ENCODE measurements at places on chromosomes 2 and 18.

GRCh38 chr2:36379710-36380448 is 24.3 kb downstream of the CRIM1 start:
- DNase-seq, result no peak

DNA sequence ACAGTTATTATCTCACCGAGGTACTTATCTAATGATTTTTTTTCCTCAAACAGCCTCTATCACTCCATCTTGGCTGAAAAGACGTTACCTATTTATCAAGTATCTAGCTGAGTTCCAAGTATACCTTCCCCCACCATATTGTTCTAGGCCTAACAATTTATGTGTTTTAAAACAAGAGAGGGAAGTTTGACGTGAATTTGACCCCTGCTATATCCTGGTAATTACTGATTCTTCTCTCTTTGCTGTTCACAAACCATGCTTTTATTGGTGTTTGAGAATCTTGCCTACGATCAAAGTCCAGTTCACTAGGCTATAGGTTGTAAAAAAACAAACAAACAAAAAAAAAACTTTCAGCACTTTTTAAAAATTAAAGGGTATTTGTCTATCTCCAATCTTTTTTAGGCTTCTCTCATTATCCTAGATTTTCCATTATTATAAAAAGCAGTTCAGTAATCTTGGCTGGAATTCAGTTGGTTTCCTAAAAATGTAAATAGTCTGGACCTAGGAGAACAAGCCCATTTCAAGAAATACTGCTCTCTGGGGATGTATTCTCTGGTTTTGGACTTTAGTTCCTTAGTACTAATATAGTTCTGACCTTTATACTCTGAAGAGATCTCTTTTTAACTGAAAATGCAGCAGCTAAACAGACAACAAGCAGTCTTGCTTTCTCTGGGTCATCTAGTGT is 505.4 kb downstream of the CPS1 start:
- DNase-seq, result no peak

GRCh38 chr2:70897203-70897976 is 38.3 kb upstream of the ATP6V1B1 start:
- DNase-seq, result no peak

GRCh38 chr2:234716271-234716670 is 219.4 kb upstream of the ARL4C start:
- DNase-seq, result no peak

- DNase-seq, result no peak
Observed at GRCh38 chr2:172438741-172439508, 11.5 kb downstream of the ITGA6 start.

DNA sequence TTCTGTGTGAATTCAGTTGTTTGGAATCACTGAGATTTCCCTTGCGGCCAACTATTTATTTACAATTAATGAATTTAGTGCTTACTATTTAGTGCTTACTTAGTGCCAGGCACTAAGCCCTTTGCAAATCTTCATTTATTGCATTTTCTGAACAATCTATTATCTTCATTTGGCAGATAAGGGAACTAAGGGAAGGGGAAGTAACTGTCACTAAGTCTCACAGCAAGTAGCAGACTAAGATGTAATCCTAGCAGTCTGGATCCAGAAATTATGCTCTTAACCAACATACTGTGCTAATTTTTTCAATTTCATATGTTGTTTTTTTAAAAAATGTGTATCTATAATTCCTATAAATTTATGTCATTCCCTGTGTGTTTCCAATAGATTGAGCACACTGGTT is 214.4 kb upstream of the EPC2 start:
- DNase-seq, result no peak

DNA sequence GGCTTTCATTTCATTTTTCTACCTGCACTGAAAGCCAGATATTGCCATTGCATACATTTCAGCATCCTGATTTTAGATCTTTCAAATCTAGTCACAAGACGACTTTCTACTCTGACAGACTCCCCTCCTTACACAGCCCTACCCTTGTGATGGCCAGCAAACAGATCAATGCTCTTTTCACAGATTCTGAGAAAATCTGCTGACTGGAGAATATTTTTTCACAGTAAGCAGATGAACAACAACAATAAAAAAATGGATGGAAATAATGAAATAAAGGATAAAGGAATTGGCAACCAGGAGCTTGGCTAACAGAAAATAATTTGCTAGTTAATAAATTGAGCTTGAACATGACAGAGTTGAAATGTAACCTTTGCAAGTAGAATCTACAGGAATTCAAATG is 527.2 kb downstream of the IRS1 start:
- no peak for DNase-seq

DNA sequence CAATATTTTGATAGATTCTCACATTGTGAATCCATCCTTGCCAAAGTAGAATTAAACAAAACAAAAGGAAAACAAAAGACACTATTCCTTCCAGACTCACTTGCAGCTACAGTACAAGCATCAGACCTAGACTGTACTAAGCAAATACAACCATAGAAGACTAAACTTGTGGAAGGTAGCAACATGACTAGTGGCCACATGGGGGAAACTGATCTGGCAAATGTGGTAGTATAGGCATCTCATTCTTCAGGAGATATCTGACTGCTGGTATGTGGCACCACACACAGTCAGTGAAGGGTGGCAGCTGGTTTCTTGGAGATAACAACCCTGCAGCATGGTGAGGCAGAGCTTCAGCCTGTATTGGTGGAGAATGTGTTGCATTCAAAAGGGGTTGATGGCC is 81.0 kb upstream of the ACVR2A start:
- DNase-seq, result no peak

- no peak for DNase-seq
Observed at GRCh38 chr2:39431592-39432316, 5.3 kb downstream of the MAP4K3 start.

GRCh38 chr2:152263911-152264310 is 71.1 kb upstream of the FMNL2 start:
- DNase-seq, result no peak

DNA sequence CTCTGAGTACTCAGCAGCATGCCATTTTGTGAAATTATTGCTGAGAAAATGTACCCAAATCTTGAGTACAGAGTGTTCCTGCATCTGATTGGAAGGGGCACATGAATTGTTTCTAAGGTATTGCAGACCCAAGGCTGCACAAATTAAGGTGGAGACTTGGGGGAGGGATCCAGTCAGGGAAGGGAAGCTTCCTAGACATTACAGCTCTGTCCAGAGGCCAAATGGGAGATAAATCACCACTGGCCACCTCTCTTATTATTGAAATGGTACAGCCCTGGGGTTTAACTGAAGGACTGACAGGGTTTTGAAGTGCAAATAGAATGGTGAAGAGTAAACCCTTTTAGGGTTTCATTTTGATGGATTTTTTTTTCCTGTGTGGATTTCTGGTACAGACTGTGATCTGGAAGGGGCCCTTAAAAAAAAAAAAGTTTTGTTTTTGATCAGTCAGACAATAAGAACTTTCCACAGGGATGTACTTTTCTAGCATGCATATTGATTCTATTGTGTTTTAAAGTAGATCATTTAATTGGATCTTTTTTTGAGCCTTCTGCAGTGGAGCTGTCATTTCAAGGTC is 119.4 kb downstream of the GREB1L start:
- no peak for DNase-seq

GRCh38 chr2:167380555-167380954 is 492.3 kb downstream of the XIRP2 start:
- DNase-seq, result no peak

GRCh38 chr18:49168281-49168985 is 217.7 kb upstream of the SMAD7 start:
- DNase-seq, result no peak

DNA sequence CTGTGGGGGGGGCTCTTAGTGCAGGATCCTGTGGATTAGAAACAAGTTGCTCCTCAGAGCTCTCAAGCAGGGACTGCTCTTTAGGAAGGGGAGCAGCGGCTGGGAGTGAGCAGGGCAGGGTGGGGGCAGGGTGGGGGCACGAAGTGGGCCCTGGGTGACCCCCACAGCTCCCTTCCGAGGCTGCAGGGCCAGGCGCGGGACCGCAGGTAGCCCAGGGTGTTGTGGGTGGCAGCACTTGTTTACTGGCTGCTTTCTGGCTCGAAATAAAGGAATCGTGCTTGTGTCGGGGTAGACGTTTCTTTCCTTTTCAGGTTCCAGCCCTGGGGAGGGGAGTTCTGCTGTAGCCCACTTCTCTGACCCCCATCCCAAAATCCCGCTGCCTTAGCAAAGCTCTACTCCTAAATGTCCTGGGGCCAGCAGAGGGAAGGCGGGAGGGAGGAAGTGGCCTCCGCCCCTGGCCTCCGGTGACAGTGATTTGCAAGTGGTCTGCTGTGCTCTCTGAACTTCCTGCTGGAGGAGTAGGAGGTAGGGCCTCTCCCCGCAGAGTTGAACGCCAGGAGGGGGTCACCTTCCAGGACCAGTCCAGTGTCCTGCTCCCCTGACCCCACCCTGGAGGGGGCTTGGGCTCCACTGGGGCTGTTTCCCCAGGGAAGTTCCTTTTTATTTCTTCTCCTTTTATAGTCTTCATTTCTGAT is 8.3 kb downstream of the NEU4 start:
- peak; percentile 85 for DNase-seq

DNA sequence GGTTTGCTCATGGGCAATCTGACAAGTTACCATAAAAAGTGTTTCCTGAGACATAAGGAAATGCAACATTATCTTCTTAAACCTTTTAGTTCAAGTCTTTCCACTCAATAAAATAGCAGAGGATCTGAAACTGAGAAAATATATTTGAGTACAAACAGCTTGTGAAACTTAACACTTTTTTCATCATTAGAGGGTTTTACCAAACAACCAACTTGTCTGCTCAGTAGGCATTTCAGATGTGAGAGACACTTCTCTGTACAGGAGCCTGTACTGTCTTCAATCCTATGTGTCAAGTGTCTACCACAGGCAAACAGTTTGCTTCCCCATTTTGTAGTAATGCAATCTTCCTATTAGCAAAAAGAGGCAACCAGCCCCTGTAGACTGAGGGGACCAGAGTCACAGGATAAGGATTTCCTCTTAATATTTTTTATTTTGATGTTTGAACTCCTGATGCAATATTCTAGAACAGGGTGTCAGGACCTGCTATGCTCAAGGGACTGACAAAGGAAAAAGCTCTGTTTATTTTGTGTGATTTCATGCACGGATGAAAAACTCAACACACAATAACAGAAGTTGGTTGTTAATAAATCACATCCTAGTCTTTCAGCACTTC is 159.1 kb upstream of the LHCGR start:
- no peak for DNase-seq

GRCh38 chr18:13835202-13835601 is 11.3 kb downstream of the MC5R start:
- DNase-seq, result no peak

GRCh38 chr18:27114842-27115241 is 70.3 kb downstream of the CHST9 start:
- no peak for DNase-seq

DNA sequence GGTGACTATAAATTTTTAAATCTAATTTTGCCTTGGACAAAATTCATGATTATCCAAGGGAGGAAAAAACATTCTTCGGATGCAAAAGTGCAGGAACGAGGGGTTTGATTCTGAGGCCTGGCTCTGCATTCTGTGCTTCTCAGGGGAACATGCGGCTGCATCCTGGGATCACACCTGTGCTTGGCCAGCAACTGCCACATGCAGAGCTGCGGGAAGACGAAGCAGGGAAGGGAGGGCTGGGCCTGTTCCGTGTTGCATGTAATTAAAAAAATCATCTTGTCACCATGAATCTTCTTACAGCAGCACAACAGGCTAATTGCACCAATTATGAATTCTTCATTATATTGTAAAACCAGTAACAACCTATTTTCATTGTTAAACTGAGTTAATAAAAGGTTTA is 158.0 kb upstream of the ALKAL2 start:
- DNase-seq, result no peak

DNA sequence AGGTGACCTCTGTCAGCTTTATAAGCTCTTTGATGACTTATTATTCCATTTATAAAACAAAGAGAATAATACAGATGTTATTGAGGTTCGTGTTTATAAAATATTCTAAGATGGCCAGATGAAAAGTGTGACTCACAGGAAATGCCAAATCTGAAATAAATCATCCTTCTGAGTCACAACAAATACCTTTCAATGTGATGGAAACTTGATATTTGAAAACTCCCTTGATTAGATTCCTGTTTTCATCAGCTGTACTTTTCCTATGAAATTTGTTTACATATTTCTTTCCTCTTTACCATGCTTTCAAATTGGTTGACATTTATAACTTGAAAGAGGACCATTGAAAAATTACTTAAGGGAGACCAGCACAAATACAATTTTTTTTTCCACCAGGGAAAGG is 30.6 kb upstream of the PPP1R1C start:
- DNase-seq, result no peak

DNA sequence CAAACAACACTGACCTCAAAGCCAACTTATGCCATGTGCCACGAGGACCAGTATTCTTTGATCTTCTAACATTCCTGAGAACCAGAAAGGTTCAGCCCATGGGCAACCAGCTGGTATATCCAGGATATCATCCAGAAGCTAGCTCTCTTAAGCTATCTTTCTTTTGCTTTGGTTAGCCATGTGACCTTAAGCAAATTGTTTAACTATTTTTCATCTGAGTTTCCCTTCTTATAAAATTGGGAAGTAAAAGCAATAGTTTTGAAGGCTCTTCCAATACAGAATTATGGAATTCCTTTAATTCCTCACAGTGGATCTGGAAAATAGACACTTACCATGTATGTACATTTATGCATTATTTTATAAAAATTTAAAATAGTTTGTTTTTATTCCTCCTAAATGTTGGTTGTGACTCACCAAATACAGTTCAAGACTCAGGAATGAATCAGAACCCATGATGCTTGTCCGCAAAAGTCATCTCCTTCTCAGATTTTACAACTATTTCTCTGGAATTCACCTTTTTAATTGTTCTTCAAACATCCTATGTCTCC is 435.7 kb downstream of the ZEB2 start:
- DNase-seq, result no peak

GRCh38 chr2:143744114-143744513 is 614.9 kb downstream of the ARHGAP15 start:
- no peak for DNase-seq

- DNase-seq, result no peak
Observed at GRCh38 chr2:70698847-70699246, 69.2 kb downstream of the ADD2 start.

DNA sequence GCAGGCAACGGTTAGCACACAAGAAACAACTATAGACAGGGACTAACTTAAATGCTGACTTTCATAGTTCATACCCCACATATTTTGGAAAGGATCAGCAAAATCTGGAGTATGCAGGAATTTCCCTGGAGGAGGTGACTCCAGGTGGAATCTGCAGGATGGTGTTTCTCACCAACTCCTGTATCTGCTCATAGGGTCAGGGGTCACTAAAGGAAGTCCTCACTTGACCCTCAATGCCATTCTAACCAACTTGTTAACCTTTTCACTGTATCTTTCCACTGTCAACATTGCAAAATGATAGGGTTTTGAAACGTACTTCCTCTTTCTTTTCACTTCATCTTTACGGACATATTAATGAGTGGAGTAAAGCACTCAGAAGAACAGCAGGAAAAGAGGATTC is 207.0 kb upstream of the CXCR4 start:
- DNase-seq, result no peak

GRCh38 chr18:49335677-49336076 is 124.8 kb downstream of the DYM start:
- DNase-seq, result no peak

GRCh38 chr2:234864506-234864905 is 87.3 kb upstream of the SH3BP4 start:
- no peak for DNase-seq

Data from mesenteric fat pad (tissue), 1 donor.